ENCODE measurements at places on chromosomes 11 and 22. TPM values are rescaled to one million over a fixed set of nuclear protein-coding genes. Genes with fewer than 3 reads are reported as not detected.

- DNase-seq: no peak
- no peak overlapping the region for H3K27ac ChIP-seq
- H3K36me3 ChIP-seq: no peaks in the 10 kb centered on the region
- H3K4me1 ChIP-seq: no peaks in the 10 kb centered on the region
These were observed 8.3 kb downstream of the PPFIBP2 start for GRCh38 chr11:7522121-7522520.

- no peaks in the 10 kb centered on the region for H3K36me3 ChIP-seq
- DNase-seq: no peak
- no peaks in the 10 kb centered on the region for H3K27me3 ChIP-seq
- no peak overlapping the region for H3K27ac ChIP-seq
- H3K4me3 ChIP-seq: no peak overlapping the region
These were observed 15.3 kb upstream of the PARVG start for GRCh38 chr22:44165286-44165874.

- no peak for DNase-seq
- H3K27ac ChIP-seq: no peak overlapping the region
- no peak overlapping the region for H3K4me3 ChIP-seq
- H3K36me3 ChIP-seq: no peaks in the 10 kb centered on the region
- H3K4me1 ChIP-seq: no peaks in the 10 kb centered on the region
- H3K27me3 ChIP-seq: no peaks in the 10 kb centered on the region
These were observed 45.0 kb upstream of the FTH1 start for GRCh38 chr11:62012451-62012831.

- H3K27ac ChIP-seq: no peak overlapping the region
- no peak for DNase-seq
- H3K4me3 ChIP-seq: no peak overlapping the region
- no peaks in the 10 kb centered on the region for H3K36me3 ChIP-seq
These were observed 5.6 kb downstream of the SHANK3 start for GRCh38 chr22:50678218-50678650.

DNA sequence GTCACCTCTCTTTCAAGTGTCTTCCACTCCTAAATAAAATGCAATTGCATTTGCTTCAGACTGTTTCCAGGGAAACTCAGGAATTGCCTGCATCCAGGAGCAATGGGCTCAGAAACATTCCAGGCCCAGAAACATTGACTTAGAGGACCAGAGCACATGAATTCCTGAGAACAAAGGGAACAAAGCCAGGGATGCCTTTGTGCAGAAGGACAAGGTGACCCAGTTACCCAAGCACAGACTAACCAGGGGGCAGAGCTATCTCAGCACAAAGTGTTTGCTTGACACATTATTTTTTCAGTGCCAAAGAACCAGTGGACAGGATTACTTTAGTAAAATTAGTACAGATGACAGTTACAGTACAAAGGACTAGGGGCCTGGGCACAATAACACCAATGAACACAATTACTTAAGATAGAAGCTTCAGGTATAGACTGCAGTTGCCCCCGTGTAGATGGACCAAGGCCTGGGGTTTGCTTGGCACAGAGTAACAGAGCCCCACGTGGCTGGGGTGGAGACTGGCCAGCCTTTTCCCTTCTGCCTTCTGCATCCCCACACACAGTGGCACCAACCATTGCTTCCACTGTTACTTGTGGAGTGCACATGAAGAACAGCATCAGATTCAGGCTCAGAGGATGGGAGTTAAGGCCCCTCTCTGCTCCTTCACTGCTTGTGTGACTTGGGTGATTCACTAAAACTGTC, 500.8 kb downstream of the INSC start:
- H3K36me3 ChIP-seq: no peaks in the 10 kb centered on the region
- no peak overlapping the region for H3K4me3 ChIP-seq
- no peaks in the 10 kb centered on the region for H3K4me1 ChIP-seq
- H3K27me3 ChIP-seq: no peaks in the 10 kb centered on the region

DNA sequence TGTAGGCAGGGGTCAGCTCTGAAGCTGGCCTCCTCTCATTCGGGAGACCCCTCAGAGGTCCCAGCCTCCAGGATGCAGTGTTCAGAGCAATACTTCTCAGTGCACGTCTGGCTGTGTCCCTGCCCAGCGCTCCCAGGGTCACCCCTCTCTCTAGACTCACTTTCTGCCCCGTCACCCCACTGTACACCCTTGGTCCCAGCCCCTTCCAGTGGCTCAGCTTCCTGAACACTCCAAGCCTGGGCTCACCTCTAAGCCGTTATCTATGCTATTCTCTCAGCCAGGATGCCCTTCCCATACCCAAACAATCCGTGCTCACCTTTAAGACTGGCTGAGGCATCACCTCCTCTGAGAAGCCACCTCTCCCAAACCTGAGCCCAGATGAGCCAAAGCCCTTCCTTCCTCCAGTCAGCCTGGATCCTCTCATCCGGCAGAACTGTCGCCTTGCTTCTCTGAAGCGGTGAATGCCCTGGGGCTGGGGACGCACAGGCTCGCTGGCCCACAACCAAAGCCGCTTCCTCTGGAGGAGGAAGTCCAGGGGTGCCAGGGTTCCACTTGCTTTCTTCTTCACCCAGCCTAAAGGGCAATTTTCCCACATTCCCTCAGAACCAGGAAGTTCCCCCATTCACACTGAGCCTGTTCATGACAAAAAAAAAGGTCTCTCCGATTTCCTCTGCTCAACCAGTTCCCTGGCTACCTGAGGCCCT, 13.7 kb upstream of the CDKN1C start:
- H3K27ac ChIP-seq: no peak overlapping the region
- no peak for DNase-seq
- no peak overlapping the region for H3K4me3 ChIP-seq
- no peaks in the 10 kb centered on the region for H3K36me3 ChIP-seq
- H3K4me1 ChIP-seq: peaks cover 5% of the 10 kb centered on the region

DNA sequence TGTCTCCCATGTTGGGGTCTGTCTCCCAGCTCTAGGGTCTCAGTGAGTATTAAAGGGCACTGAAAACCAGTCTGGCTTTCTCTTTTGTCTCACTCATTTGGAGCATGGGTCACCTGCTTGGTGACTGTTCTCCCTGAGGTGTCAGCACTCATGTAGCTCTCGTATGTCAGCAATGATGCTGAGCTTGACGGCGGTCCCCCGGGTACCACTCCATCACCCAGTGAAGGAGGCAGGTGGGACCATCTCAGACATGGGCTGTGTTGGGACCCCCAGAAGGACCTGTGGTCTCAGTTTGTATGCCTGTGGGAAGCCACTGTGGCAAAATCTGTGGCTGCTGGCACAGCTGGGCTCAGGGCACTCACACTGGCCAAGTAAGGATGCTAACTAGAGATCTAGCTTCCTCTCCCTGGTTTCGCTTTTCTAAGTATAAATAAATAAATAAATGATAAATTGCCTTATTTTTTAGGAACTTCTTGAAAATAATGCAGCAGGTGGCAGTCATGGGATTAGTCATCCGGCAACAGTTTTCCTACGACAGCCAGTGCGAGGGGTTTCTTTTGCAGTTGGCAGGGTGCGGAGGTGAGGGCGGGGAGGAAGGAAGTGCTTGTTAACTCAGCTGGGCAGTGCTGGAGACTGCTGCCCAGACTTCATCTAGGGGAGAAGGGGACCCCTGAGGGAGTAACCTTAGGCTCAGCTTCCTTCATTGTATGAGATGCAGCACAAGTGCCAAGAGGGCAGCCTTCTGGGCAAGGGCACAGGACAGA, 48.8 kb downstream of the OSBP2 start:
- DNase-seq: no peak
- no peaks in the 10 kb centered on the region for H3K27me3 ChIP-seq
- no peak overlapping the region for H3K4me3 ChIP-seq
- no peaks in the 10 kb centered on the region for H3K36me3 ChIP-seq
- H3K4me1 ChIP-seq: peaks cover 20% of the 10 kb centered on the region

DNA sequence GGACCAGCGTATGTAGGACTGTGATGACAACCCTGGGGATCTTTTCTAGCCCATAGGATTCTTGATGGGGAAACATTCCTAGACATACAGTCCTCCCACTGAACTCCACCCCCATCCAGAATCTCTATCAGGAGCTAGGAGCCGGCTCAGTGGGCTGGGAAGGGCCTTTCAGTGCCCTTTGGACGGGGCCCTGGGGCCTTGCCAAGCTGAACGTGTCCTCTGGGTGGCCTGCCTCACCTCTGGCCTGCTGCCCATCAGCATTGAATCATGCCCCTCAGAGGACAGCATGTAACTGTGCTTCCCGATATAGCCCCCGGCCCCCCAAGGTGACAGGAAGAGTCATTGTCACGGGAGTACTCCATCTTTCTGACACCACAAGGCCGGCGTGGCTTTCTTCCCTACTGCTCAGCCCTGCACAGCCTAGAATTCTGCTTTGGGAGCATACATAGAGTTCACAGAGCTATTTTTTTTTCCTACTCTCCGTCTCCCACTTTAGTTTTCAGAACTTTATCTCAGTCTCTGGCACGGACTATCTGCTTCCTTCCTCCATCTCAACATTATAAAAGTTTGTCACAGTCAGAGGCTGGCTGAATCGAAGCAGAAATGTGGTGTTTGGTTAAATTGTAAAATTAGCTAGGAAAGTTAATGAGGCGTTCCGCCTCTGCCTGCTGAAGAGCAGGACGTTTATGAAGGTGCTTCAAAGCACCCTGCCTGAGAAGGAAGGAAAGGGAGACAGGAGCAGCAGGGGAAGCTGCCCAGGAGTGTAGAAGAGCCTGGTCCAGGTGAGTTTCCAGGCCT, 111.9 kb downstream of the ZBTB16 start:
- no peak overlapping the region for H3K27ac ChIP-seq
- no peaks in the 10 kb centered on the region for H3K27me3 ChIP-seq
- no peak for DNase-seq

Gene GPHA2
- 0.83 TPM for total RNA-seq

Gene BUD13
- 24.8 TPM for total RNA-seq

Gene BANF1
- 58.2 TPM for total RNA-seq

Data from GM23338 (cell line).